ENCODE measurements at places on chromosomes 16 and 17.
A peak's percentile ranks its signal among the peaks of the same experiment; 100 is the strongest.

- no peak for DNase-seq
Measured at GRCh38 chr17:77185137-77185536, 44.4 kb downstream of the SEC14L1 start.

DNA sequence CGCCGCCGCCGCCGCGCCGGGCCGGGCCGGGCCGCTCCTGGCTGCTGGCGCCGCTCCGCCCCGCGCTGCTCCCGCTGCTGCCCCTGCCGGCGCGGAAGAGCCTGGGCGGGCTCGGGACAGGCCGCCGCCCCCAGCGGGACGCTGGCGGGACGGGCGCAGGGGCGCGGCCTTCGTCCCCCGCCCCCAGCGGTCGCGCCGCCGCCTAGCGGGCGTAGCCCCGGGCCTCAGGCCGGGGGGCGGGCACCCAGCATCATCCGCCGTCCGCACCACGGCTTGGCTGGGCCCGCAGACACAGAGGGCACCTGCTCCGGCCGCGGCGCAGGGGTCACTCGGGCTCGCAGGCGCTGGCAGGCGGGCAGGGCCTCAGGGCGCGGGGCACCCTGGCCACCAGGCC, at the start of gene AMFR:
AMFR (minus strand) TSS at position 107 of the 394 bp plus-strand sequence. CDS start 218 bp downstream, outside the sequence.
- peak; percentile 46 for DNase-seq

DNA sequence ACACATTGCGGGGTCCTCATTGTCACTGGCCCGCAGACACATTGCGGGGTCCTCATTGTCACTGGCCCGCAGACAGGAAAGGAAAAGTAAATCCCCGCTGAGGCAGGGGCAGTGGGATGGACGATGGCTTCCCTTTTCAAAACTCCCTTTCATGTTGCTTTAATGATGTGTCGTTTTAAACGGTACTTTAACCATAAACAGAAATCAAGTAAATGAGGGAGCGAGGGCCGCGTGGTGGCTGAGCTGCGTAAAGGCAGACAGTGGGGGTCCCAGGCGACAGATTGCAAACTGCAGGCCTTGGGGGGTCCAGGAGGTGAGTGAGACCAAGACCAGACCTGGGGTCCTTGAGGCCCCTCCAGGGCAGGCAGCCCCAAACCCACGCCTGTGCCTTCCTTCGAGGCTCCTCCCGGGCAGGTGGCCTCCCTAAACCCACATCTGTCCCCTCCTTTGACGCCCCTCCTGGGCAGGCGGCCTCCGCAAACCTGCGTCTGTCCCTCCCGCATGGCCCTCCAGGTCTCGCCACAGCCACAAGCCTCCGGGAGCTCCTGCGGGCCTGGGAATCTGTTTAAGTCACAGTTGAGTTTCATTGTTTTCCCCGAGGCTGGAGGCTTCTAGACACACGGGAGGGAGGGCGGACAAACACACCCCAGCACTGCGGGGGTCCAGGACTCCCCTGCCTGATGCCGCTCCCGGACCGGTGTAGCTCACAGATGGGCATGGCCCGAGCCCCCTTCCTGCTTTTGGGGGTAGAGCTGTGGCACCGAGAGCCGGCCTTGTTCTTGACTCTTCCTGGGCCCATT, 7.3 kb downstream of the PIEZO1 start:
- no peak for DNase-seq

GRCh38 chr17:57999496-58000017, 7.5 kb downstream of the SRSF1 start:
- DNase-seq = no peak

DNA sequence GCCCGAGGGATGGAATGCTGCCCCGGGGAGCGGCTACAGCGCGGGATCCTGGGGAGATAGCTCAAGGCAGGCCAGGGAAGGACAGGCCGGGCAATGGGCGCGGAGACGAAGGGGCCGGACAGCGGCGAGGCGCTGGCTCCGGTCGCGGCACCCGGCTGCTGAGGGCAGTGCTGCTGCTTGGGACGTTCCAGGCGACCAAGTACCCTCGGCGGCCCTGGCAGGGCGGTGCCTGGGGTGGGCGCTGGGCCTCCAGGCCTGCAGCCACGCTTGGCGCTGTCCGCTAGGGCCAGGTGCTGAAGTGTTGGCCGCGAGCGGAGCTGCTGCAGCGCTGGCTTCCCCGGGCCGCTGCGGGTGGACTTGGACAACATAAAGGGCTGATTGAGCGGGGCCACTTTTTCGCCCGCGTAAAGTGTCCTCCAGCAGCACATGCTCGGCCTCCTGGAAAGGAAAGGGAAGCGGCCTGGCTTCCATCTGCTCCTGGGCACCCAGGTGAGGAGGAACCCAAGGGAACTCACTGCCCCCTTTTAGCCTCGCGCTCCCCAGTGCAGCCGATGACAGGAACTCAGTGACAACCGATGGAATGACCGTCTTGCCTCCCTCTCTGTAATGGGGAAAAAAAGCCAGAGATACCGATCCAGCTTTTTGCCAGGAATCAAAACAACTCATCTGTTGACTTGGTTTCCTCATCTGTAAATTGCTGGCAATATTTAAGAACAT, 23.7 kb downstream of the CLEC3A start:
- peak; percentile 0 for DNase-seq

DNA sequence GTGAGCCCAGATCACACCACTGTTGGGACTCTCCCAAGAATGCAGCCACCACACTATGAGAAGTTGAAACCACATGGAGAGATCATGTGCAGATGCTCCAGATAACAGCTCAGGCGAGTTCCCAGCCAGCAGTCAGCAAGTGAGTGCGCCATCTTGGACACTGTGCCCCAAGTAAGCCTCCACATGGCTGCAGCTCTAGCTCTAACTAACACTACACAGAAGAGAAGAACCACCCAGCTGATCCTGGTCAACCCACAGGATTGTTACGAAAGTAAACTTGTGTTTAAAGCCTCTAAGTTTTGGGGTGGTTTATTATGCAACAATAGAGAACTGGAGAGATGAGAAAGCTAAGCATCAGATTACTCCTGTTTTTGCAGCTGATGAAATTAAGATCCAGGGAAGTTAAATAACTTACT, 25.8 kb downstream of the SLC38A7 start:
- DNase-seq = no peak

GRCh38 chr17:76000016-76000754, 470 bp upstream of the CDK3 start:
- peak; percentile 63 for DNase-seq

DNA sequence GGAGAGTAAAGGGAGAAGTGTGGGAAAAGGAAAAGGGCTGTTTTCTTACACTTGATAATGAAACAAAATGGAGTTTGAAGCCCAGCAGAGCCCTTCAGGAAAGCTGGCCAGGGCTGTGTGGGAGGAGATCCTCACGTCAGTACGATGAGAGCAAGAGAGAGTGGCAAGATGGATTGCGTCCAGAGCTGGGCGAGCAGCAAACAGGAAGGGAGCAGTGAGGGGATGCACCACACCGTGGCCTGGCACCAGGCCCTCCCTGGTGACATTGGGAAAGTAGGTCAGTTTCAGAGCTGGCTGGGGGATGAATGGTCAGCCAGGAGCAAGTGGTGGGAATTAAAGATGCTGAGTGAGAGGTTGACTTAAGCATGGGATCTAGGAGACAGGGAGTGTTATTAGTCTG, 273.6 kb downstream of the GRIN2A start:
- no peak for DNase-seq

DNA sequence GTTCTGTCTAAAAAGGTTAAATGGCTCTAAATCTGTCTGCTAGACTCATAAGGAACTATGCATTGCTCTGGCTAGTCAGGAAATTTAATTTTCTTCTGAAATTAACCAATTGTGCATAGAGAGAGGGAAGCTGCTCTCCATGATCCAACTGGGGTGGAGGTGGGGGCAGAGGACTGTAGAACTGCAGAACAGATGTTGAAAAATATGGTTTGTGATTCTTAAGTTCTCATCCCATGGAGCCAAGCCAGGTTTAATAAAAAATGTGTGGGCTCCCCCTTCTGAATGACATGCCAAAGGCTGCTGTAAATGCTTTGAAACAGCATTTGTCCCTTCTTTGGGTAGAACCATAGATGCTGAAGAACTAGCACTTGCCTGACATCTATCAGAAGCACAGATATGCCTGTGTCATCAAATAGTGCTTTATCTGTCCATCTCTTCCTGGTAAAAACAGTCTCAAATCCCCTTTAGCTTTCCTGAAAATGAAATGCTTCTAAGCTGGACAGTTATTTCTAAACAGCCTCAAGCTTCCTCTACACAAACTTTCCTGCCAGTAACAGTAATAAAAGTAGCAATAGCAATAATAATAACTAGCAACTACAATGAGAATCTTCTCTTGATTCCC, 221.4 kb downstream of the CDH8 start:
- no peak for DNase-seq

DNA sequence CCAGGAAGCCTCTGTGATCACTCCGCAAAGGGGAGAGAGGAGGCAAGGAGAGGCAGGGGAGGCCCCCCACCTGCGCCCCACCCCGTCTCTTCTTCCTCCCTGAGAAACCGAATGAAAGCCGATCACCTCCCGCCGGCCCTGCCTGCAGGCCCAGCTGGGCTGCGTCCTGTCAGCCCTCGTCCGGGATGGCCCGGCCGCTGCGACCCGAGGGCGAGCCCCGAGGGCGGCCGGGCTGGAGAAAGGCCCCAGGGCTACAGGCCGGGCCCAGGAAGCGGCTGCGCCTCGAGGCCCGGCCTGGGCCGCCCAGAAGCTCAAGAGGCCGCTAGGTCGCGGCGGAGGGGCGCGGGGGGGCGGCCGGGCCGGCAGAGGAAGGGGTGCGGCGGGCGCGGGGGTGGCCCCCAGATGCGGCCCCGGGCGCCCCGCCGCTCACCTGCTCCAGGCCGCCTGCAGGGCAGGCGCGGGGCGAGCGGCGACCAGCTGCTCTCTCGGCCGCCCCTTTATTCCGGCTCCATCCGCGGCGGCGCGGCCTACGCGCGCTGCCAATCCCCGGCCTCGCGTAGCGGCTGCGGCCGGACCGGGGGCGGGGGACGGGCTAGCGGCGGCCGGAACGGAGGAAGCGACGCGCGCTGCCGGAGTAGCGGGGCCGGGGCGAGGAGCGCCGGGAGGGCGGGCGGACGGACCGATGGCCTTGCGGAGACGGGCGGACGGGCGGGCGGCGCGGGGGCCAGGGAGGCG, at the start of gene ZNF319:
ZNF319 (minus strand) TSS at position 702 of the 735 bp plus-strand sequence. CDS start 2,407 bp downstream, outside the sequence.
- no peak for DNase-seq

GRCh38 chr17:79950751-79951150, 84.9 kb downstream of the TBC1D16 start:
- no peak for DNase-seq

GRCh38 chr17:77697480-77698400, 260.8 kb upstream of the TNRC6C start:
- no peak for DNase-seq

DNA sequence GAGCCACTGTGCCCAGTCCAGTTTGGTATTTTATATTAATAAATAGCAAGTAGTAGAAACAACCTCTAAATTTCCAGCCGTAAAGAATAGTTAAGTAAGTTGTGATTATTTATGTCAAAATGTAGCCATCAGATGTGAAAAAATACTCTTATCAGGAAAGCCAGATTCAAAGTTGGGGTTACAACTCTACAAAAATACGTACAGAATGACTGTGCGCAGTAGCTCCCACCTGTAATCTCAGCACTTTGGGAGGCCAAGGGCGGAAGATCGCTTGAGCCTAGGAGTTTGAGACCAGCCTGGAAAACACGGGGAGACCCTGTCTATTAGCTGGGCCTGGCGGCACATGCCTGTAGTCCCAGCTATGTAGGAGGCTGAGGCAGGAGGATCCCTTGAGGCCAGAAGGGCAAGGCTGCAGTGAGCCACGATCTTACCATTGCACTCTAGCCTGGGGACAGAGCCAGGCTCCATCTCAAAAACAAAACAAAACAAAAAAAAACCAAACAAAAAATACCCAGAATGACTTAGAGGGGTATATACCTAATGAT, 1.7 kb downstream of the PDP2 start:
- no peak for DNase-seq

GRCh38 chr17:60540460-60540859, 14.4 kb upstream of the APPBP2 start:
- DNase-seq = no peak

- peak; percentile 60 for DNase-seq
Measured at GRCh38 chr16:69396187-69397061, 10.6 kb upstream of the TERF2 start.

DNA sequence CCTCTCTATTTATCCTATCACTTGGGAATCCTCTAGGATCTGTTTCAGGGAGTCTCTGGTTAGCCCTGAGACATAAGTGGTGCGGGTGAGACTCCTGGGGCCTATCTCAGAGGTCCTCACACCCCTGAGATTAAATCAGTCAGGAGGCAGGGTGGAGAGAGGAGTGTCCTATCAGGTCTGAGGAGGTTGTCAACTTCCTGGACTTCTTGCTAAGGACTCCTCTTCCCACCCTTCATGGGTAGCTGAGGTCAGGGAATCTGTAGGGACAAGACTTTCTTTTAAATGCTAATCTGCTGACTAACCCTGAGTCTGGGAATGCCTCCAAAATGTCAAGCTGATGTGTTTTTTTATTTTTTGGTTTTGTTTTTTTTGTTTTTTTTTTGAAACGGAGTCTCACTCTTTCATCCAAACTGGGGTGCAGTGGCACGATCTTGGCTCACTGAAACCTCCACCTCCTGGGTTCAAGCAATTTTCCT, 6.6 kb upstream of the ARMC5 start:
- no peak for DNase-seq

GRCh38 chr17:18218756-18219415, 6.5 kb upstream of the LLGL1 start:
- no peak for DNase-seq

- DNase-seq = no peak
Measured at GRCh38 chr17:3603119-3603869, 5.9 kb downstream of the TRPV1 start.

- DNase-seq = no peak
Measured at GRCh38 chr17:80959330-80960036, 32.2 kb upstream of the CHMP6 start.

- DNase-seq = no peak
Measured at GRCh38 chr16:24478401-24478800, 61.0 kb upstream of the RBBP6 start.

DNA sequence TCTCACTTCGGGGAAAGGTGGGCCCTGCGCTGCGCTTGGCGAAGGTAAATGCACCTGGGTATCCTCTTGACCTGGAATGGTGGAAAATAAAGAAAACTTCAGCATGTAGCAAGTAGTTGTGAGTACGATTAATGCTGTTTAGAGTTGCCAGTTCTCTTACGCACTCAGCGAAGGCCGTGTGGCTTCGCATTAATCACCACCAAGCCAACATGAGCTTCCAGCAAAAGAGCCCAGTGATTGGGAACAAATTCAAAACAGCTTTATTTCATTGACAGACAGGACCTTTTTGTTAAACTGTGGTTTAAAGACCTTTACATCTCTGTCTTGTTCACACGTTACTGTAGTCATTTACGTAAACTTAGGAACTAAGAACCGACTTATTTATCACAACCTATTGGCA, 531.4 kb downstream of the MAF start:
- no peak for DNase-seq

GRCh38 chr16:87138316-87138715, 178.9 kb downstream of the C16orf95 start:
- no peak for DNase-seq

DNA sequence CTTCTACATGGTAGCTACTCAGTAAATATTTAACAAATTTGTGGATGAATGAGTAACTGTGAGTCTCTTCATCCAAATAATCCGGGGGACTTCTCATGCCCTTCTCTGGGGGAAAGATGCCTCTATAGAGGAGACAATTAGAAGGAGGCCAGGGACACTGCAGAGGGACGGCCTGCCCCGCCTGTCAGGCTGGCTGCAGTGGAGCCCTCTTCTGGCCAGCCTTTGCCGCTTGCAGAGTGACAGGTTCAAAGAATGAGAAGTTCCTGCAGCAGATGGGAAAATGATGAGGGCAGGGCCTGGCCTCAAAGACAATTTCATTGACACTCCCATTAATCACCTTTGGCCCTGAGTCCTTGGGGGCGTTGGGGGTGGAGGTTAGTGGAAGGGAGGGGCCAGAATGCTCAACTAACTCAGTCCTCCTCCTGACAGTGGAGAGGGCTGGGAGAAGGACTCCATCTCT, 339.0 kb downstream of the MAF start:
- no peak for DNase-seq
